ENCODE measurements at places on chromosomes 6 and 20.

- no peak for DNase-seq
These were observed 238.6 kb upstream of the PLN start for GRCh38 chr6:118309337-118310093.

GRCh38 chr20:539191-539590, 4.4 kb downstream of the CSNK2A1 start:
- no peak for DNase-seq

DNA sequence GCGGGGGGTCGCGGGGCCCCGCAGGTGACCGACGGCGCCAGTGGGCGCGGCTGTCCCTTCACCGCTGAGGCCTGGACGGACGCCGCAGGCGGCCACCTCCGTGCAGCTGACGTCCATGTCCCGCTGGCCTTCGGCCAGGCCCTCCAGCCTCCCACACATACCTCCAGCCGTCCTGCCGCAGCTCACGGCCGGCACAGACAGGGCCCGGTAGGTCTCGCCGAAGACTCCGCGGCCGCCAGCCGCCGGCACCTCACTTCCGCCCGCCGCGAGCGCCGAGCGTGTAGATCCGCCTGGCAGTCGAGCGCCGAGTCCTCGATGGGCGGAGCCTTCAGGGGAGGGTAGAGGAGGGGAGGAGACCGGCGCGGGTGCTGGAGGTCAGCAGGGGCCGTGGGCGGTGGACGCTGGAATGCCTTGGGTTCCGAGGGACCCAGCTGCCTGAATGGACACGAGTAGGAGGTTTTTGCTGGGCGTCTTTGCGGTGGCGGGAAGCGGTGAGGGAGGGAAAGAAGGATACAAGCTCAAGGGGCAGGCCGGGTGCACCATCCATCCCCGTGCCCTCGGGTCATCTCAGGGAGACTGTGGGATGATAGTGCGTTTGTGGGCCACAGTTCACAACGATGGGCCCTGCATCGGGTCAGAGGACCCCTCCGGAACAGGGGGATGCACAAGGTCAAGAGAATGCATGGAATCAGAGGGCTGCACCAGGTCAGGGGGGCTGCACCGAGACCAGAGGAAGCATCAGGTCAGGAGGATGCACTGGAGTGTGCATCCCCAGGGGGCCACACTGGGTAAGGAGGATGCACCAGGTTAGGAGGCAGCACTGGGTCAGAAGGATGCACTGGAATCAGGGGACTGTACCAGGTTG, at the start of gene EXOC2:
Gene EXOC2, minus strand, starts transcription at position 282 of the 865 bp plus-strand sequence. CDS start 55,321 bp downstream, outside the sequence.
- DNase-seq: peak; percentile 87

GRCh38 chr6:18501663-18502013, 114.5 kb downstream of the RNF144B start:
- DNase-seq: peak; percentile 87

DNA sequence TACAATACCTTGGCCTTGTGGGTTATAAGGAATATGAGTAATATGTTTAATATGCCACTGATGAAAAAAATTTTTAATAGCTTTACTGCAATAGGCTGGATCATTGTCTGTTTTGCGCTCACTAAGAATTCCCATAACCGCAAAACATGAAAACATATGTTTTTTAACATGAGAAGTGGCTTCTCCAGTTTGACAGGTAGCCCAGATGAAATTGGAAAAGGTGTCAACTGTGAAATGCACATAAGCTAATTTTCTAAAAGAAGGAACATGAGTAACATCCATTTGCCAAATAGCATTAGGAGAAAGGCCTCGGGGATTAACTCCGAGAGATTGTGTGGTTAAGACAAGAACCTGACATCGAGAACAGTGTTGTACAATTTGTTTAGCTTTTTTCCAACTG, 4.9 kb downstream of the GLYATL3 start:
- DNase-seq: no peak

DNA sequence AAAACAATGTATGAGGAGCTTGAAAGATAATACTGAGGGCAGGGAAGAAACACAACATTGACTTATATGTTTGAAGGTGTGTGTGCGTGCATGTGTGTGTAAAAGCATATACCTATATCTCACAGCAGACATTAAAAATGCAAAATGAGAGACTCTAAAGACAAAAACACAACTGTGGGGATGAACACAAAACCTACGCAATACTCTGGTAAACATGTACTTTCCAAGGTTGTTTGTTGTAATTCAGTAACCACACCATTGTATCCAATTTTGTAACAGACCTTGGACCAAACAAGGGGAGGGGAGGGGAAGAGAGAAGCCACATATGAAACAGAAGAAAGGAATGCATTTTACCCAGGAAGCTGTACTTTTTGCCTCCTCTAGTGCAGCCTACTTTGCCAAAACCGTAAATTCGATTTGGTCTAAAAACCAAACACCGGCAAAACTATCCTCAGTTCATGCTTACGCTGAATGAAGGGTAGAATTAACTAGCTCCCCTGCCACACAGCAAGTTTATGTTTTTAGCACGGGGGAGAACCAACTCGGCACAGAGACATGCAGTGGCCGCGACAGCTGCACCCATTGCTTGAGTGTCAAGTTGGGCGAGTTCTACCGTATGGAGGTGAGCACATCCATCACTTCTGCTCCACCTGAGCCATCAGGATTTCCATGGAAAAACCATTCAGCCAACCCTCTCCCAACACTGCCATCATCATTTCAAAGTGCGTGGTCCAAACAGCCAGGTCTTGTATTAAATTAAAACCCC, 50.0 kb downstream of the CNKSR3 start:
- DNase-seq: peak; percentile 70

DNA sequence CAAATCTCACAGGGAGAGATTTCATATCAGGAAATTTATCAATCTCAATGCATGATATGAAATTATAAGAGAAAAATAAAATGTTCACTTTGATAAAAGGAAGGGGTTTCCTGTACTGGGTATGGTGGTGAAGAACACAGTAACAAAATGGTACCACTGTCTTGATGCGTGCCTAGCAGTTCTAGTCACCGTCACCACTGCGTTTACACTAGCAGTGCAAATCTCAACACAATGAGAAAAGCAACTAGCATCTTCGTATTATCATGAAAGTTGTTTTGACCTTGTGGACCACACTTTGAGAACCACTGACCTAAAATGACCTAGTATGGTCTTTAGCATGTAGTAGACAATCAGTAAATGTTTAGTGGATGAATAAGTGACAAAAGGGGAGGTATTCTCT, 68.4 kb upstream of the ADGRF4 start:
- no peak for DNase-seq

DNA sequence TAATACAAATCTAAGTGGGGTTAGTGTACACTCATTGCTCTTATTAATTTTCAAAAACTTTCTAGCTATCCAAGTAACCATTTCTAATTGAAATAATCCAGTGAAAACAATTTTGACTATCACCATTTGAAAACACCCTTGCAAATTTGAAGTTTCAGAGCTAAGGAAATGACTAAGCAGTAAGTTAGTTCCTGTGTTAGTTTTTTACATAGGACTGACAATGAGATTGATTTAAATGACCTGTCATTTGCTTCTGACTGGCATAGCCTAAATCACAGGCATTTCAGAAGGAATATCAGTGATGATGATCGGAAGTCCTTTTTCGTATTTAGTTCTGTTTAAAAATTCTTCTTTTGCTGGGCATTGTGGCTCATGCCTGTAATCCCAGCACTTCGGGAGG, 27.0 kb downstream of the STK4 start:
- peak; percentile 50 for DNase-seq

- DNase-seq: no peak
These were observed 7.9 kb downstream of the EMILIN3 start for GRCh38 chr20:41358717-41359116.

DNA sequence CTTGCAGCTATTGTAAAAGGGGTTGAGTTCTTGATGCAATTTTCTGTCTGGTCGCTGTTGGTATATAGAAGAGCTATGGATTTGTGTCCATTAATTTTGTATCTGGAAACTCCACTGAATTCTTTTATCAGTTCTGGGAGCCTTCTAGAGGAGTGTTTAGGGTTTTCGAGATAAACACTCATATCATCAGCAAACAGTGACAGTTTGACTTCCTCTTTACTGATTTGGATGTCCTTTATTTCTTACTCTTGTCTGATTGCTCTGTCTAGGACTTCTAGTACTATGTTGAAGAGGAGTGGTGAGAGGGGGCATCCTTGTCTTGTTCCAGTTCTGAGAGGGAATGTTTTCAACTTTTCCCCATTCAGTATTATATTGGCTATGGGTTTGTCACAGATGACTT, 120.8 kb upstream of the SSTR4 start:
- DNase-seq: no peak

DNA sequence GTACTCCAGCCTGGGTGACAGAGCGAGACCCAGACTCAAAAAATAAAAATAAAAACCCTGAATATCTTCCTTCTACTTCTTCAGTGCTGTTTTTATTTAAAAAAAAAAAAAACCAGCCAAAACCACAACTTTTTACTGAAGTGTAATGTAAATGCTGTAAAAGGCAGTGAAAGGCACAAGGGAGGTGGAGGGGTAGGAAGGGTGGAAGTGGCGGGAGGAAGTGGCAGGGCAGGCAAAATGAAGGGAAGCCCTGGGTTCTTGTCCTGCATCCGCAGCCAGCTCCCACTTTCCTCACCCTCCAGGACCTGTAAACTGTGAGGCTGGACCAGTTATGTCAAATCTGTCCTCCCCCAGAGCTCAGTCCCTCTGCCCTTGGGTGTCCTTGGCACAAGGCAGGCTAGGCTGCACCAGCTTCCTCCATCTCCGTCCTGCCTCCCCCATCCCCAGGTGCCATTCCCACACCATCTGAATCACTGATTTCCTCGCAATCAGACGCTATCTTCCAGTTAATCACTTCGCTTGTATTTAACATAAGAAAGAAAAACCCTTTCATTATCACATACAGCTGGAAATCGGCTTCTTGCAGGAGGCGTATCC, 13.7 kb upstream of the PANK2 start:
- no peak for DNase-seq

GRCh38 chr6:159307246-159307790, 138.1 kb downstream of the FNDC1 start:
- no peak for DNase-seq

DNA sequence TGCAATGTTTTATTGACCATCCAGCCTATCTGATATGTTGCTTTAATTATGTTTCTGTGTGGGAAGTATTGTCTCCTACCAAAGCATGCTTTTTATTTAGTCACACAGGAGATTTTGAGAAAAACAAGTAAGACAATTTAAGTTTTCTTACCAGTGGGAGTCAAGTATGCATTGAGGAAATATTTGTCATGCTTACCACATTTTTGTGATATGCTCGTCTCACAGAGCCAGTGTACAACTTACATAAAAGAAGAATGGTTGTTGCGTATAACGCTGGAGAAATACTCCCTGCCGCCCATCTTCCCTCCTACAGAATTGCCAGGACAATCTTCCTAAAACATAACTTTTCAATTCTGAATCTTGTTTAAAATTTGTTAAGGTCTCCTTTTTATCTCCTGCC, 37.1 kb upstream of the FILIP1 start:
- DNase-seq: no peak

- no peak for DNase-seq
These were observed 31.8 kb downstream of the SAYSD1 start for GRCh38 chr6:39083231-39083634.

GRCh38 chr20:8646716-8647115, 422.2 kb upstream of the PLCB4 start:
- peak; percentile 91 for DNase-seq

GRCh38 chr20:64107736-64108457, 532 bp upstream of the NPBWR2 start:
- no peak for DNase-seq

- peak; percentile 29 for DNase-seq
These were observed 16.8 kb upstream of the ARMC12 start for GRCh38 chr6:35719830-35720733.

DNA sequence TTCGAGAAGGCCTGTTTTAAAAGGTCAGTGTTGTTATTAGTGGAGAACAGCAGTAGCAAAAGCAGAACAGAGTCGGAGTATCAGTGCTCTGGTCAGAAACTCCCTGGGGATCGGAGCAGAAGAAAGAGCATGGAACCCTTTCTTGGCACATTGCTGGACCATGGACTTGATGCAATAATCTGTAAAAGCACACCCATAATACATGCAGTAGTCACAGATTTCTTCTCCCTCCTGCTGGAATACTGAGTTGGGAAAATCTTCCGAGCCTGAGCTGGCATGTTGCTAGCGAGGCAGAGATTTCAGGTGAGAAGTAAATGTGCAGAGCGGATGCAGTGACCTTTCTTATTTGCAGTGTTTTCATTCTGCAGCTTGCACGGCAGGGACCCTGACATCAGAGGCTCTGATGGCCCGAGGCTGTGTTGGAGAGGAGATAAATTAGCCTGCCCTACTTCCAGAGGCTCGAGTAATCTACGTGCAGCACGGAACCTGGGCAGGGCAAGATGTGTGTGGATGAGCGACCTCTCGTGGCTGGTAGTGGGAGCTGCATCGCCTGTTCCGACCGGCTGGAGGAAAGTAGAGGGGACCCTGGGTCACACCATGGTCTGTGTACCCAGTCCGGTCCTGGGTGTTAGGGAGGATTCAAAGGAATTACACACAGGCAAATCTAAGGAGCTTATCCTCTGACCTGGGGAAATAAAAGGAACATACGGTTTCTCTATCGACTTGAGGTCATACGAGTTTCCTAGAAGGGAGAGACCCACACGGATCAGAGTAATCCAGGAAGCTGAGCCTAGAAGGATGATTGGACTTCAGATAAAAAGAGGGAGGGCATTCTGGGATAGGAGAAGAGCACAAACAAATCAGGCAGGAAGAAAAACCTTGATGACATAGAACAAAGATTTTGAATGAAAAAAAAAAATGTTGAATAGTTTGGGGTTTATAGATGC, 137.0 kb upstream of the STMND1 start:
- peak; percentile 69 for DNase-seq

GRCh38 chr6:124055963-124056362, 252.3 kb downstream of the NKAIN2 start:
- DNase-seq: no peak

DNA sequence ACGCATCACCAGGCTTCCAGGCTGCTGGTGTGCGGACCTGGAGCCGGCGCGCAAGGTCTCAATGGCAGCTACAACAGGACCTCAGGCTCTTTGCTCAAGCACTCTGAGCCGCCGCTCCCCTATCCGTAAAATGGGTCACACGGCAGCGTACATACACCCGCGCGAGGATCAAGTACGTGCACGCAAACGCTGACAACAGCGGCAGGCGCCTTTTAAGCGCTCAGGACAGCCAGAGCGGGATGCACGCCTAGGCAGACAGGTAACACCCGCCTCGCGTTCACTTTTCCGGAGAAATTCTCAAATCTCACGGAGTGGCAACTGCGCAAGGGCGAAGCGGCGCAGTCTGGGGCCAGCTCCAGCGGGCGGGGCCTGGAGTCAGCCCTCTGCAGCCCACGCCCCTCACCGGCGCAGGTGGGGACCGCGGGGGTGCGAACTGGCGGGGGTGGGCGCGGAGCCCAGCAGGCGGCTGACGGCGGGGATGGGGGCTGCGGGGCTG, 535 bp downstream of the EXOC2 start:
- peak; percentile 74 for DNase-seq

DNA sequence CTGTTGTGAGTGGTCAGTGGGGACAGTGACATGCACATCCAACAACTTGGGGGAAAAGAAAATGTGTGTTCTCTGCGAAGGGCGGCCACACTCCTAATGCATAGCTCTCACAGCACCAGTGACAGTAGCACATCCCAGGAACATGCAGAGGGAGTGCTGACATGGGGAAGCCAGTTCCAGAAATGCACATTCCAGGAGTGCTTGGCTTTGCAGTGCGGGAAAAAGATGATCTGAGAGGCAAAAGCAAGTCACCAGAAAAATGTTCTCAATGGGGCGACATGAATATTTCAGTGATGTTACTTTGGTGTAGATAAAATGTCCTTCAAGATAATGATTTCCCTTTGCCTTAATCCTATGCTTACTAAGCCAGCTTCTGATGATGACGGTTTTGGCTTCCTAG, 42.9 kb upstream of the PDE10A start:
- no peak for DNase-seq

GRCh38 chr6:1596088-1596852, 13.4 kb upstream of the FOXC1 start:
- DNase-seq: peak; percentile 51
